ENCODE measurements at places on chromosomes 6 and 20. TPM values are rescaled to one million over a fixed set of nuclear protein-coding genes. Genes with fewer than 3 reads are reported as not detected.

LPA gene
- not detected for polyA plus RNA-seq

NR2E1 gene
- polyA plus RNA-seq = 0.50 TPM

NKAIN4 gene
- 11.2 TPM for polyA plus RNA-seq

LCA5 gene
- 13.2 TPM for polyA plus RNA-seq

DUSP15 gene
- polyA plus RNA-seq = 68.9 TPM
